ENCODE measurements at places on chromosomes 16 and 17.

DNA sequence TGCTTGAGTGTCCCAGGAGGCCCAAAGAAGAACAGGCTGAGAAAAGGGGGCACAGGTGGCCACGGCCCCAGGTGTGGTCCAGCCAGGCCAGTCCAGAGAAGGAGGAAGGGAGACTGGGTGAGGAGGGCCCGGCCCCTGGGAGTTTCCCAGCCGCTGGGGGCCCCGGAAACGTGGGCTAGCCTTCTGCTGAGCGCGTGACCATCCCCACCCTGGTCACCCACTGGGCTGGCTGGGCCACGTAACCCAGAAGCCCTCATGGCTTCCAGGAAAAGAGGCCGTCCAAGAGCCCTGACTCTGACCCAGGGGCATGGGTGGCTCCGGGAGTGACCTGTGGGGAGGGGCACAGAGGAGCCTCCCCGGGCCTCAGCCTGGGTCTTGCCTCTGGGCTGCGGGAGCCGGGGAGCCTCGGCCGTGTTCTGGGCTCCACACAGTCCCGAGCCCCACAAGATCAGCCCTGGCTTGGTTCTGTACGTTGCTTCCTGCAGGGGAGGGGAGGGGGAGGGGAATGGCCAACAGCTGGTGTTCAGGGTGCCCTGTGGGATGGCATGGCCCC, 29.8 kb upstream of the ACSF3 start:
- DNase-seq: no peak

- DNase-seq: no peak
Observed at GRCh38 chr17:45246861-45247428, 14.9 kb downstream of the SPATA32 start.

DNA sequence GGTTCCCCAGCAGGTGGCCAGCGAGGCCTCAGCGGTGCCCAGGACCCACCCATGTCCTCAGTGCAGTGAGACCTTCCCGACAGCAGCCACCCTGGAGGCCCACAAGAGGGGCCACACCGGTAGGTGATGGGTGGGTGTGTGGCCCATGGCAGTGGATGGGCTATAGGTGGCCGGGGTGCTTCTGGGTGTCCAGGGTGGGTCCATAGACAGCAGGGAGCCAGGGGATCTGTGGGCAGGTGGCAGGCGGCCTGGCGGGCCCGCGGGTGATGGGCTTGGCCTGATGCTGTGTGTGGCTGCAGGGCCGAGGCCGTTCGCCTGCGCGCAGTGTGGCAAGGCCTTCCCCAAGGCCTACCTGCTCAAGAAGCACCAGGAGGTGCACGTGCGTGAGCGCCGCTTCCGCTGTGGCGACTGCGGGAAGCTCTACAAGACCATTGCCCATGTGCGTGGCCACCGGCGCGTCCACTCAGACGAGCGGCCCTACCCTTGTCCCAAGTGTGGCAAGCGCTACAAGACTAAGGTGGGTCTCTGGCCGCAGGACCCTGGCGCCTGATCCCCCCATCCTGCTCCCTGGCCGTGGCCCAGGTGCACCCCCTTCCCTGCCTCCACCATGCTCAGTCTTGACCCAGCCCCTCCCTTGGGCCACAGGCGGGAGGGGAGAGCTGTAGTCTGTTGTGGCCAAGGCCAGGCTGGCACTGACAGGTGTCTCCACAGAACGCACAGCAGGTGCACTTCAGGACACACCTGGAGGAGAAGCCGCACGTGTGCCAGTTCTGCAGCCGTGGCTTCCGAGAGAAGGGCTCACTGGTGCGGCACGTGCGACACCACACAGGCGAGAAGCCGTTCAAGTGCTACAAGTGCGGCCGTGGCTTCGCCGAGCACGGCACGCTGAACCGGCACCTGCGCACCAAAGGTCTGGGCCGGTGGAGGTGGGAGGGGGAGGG, 2.1 kb upstream of the DNASE1L2 start:
- DNase-seq: no peak

DNA sequence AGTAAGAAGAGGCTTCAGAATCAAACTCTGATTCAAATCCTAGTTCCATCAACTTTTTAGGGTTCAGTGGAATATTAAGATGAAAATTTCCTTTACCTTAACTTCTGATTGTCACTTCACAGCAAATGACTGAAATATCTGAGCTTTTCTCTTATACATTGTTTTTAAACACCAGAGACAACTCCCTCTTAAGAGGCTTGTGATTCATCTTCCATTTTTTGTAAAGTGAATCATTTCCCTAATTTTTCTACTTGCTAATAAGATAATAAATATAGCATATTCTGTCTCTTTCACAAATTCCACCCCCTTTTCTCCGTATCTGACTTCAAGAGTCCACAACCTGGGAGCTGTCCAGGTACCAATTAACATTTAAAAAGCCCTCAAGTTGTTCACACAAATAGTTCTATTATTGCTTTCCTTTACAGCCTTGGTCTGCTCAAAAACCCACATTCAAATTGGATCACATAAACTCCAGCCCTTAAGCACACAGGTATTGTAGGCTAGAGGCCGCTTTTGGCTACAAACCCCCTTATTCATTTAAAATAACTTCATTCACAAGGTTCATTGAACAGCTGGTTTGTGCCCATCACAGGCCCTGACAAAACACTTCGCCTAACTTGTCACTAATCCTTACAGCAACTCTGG, 14.1 kb upstream of the UTP6 start:
- no peak for DNase-seq

GRCh38 chr17:78694805-78695531, 87.1 kb downstream of the CYTH1 start:
- DNase-seq: no peak

DNA sequence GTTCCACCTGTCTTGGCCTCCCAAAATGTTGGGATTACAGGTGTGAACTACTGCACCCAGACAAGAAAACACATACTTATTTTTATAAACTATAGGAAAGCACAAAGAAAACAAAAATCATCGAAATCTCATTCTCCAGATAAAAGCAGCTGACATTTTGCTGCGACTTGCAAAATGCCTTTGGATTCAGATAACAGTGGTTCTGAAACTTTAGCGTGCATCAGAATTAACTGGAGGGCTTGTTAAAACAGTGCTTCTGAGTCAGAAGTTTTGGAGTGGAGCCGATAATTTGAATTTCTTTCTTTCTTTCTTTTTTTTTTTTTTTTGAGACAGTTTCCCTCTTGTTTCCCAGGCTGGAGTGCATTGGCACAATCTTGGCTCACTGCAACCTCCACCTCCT, 17.7 kb upstream of the GJD3 start:
- no peak for DNase-seq

DNA sequence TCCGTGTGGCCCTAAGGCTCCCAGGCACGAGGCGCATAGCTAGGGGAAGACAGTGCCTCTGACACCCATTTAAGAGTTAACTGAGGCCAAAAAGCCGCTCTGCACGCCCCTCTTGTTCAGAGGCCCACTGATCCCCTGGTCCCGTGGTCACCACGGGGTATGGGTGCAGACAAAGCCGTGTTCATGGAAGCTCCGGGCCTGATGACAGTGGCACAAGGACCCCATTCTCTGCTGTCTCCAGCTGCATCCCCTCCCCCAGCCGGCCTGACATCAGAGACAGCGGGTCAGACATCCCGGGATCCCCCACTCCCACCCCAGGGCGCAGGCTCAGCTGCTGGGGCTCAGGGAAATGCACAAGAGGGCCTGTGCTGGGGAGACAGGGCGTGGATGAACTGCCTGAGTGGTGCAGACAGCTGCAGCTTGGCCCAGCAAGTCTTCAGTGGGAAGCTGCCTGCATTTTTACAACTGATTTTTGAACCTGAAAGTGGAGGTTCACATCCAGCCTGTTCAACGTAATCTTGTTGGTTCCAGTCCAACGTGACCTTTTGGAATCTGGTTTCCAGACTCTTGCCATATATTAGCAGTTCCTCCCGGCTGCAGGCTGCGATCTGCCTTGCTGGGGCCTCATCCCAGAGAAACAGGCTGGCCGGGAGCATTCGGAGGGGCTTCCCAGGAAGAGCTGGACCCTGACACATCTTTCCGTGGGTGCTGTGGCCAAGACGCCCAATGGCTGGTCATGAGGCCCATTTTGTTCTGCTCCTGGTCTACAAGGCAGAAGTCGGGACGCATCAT, 9.7 kb upstream of the BAHCC1 start:
- no peak for DNase-seq

DNA sequence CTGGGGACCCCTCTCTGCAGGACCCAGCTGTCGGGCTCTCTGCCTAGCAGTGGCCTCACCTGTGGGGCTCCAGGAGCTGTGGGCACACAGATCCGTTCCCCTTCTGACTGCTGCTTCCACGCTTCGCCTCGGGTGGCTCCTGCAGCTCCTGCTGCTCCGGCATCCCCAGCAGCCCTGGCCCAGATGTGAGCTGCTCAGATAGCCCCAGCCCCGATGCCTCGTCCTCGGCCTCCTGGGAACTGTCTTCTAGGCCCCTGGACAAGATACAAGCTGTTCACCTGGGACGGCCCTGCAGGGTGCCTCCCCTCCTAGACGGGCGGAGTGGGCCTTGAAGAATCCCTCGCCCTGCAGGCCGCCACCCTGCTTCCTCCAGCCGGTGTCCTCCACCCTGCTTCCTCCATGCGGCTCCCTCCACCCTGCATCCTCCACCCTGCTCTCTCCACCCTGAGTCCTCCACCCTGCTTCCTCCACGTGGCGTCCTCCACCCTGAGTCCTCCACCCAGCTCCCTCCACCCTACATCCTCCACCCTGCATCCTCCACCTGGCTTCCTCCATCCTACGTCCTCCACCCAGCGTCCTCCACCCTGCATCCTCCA, 11.0 kb downstream of the EMC6 start:
- no peak for DNase-seq

GRCh38 chr16:164827-165538, 795 bp upstream of the HBM start:
- DNase-seq: no peak

GRCh38 chr16:82639666-82640336, 13.0 kb downstream of the CDH13 start:
- no peak for DNase-seq

DNA sequence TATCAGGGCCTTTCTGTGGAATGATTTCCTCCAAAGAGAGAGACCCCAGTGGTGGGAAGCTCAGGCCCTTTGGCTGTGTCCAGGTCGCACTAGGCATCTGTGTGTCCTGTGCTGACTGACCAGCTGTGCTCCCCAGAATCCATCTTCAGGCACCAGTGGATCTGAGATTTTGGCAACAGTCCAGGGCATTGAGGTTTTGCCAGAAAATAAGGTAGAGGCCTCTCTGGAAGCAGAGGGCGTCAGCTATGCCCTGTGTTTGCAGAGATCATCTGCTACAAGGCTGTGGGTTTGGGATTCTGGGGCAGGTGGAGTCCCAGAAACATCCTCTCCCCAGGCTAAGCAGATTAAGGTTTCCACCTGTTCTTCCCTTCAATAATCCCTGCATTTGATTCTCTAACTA, 57.5 kb upstream of the TOB1 start:
- DNase-seq: no peak

DNA sequence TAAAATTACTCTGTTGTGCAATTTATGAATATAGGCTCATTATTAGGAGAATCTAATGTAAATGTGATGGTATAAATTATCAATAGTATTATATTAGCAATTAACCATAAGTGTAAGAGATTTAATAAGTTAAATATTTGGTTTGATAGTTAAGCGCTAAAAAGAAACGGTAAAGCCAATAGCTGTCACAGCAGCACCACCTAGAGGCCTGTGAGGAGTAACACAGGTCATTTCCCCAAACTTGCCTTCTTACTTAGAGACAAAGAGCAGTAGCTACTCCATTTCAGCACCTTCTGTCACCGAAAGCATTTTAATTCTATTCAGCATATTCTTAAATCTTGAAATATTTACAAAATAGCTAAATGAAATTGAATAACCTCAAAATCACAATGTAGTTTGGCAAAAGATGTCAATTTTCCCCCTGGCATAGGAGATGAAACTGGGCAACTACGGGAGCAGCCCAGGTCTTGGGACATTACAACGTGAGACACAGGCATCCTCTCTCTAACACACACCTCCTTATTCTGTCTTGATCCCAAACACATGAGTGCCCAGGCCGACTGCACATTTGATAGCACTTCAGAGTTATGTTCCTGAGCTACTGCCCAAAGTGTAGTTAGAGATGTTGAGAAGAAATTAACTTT, 14.3 kb upstream of the DYNLRB2 start:
- DNase-seq: peak; percentile 7

DNA sequence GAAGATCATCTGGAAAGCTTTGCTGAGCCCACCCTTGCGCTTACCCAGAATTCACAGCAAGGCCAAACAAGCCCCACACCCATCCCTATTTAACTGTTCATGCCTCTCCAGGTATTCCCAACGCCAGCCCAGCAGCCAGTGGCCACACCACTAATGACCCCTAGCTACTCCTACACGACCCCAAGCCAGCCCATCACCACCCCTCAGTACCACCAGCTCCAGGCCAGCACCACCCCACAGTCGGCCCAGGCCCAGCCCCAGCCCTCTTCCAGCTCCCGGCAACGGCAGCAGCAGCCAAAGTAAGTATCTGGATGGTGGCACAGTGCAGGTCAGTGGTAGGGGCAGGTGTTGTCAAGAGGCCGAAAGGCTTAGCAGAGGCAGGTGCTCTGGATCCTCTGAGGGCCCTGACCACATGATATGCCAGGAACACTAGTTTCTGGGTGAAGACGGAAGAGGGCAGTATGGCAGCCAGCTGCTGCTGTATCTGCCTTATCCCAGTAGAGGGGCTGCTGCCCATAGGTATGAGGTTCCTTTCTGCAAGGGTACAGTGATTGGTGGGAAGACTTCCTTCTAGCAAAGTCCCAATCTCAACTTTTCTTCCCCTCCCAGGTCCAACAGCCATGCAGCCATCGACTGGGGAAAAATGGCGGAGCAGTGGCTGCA, 10.7 kb downstream of the PROCA1 start:
- DNase-seq: no peak

Measured in H54 (cell line).